ENCODE measurements at places on chromosomes 3 and 15.

- no peak for DNase-seq
These were observed 14.0 kb upstream of the UACA start for GRCh38 chr15:70777170-70777926.

GRCh38 chr3:173430576-173430975 is 33.0 kb downstream of the NLGN1 start:
- no peak for DNase-seq

DNA sequence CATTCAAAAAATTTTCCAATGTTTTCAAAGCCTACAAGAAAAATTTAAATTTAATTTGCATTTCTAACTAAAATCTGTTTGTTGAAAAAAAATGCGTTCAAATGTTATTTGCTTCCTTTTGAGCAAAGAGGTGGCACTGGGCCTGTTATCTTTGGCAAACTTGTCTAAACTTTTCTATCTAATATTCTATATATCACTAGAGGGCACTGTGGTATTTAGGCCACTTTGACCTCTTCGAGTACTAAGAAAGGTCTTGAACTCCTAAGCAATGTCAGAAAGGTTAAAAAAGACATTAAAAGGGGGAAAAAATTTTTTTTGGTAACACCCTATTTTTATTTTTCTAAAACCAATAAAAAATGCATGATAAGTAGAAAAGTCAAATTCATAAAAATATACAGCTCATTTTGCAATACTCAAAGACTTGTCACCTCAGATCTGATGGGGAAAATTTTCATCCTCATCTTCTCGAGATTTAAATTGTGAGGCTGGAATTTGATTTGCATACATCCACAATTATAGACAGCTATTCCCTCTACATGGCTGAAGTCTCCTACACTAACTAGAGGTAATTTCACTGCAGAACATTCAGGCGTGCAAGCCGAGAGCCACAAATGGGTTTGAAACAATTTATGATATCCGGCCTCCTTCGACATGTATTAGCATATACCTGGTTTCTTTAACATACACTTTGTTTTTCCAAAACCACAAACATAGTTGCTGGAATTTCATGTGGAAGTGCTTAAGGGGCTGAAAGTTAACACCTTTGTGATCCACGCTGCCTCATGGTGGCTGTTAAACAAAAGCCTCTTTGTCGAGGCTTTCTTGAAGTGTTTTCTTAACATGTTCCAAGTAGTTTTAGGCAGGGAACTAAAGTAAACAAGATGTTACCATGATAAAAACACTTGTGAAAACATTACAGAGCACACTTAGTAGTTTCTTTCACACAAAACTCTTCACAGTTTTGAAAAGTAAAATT is 576.4 kb downstream of the FOXP1 start:
- DNase-seq = no peak

DNA sequence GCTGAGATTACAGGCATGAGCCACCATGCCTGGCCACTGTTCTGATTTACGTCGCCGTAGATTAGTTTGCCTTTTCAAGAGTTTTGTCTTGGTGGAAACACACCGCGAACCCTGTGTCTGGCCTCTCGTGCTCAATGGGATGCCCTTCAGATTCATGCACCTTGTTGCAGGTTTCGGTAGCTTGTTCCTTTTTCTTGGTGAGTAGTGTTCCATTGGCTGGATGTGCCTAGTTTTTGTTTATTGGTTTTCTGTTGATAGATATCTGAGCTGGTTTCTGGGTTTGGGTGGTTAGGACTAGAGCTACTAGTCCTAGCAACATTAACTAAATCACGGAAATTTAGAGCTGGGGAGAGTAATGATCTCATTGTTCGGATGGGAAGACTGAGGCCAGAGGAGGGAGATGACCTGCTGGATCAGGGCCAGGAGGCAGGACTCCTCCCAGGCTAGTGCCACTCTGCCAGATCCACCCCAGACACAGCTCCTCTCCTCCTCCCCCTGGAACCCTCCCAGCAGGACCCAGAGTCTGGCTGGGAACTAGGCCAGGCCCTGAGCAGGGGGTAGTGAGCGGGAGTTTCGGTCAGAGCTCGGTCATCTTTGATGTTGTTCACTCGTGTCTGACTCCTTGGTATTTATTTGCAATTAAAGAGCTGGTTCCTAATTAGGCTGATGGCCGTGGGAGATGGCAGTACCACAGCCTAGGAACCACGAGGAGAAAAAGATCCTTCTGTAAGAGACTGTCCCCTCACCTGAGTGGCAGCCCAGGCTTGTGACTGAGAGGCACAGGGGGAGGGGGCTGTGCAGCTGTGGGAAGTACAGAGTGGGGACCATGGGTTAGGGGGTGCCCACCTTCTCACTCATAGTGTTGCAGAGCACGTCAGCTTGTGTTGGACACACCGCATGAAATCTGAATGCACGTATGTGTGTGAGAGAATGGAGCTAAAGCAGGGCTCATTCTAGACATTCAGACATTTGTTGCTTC is 73.4 kb downstream of the SMAD6 start:
- DNase-seq = peak; percentile 32

Data from right lobe of liver (tissue), 6 donors.